GM13977 (cell line): ENCODE measurements at places on chromosomes 5 and 9.

GRCh38 chr5:142065273-142065672 lies 43.3 kb upstream of the NDFIP1 start:
- DNase-seq, result no peak

GRCh38 chr5:156473269-156473908 lies 146.4 kb downstream of the SGCD start:
- no peak for DNase-seq

DNA sequence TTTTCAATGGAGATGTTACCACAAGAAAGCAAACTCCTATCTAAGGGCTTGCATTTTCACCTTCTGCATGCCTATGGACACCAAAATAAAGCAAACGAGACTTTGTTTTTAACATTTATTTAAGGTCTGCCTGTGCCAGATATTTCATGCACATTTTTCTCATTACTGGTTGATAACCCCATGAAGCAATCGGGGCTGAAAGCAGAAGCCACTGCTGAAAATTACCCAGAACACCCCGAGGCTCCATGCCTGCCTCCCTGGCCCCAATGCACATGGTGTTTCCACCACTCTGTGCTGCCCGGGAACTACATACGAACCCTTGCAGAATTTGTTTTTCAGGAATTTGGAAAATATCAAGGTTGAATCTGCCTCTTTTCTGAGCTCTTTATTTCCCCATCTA lies 240.1 kb downstream of the NR2F1-AS1 start:
- DNase-seq, result no peak

GRCh38 chr9:135070964-135071735 lies 16.3 kb upstream of the OLFM1 start:
- no peak for DNase-seq

GRCh38 chr5:110899566-110900412 lies 161.0 kb downstream of the SLC25A46 start:
- peak; percentile 29 for DNase-seq
